Urothelium cell line (cell line): ENCODE measurements at places on chromosomes 6 and 20.

DNA sequence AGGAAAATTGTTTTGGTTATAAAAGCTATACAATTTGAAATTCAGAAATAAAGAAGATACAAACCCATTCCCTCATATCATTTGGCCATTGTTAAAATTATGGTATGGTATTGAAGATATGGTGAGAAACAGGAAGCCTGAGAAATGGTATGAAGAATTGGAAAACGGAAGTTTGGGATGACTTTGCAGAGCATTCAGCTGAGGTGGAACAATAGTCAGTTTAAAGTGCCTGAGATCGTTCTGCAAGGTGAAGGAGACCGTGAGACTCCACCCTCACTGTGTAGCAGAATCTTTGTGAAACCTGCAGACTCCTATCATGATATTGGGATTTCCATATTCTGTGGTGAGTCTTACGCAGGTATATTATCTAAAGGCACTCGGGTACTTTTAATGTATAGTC lies 97.3 kb downstream of the ADGRB3 start:
- no peak for DNase-seq

GRCh38 chr6:137210903-137211302 lies 8.3 kb downstream of the IFNGR1 start:
- DNase-seq = no peak

GRCh38 chr6:152636021-152636608 lies 1.0 kb downstream of the SYNE1 start:
- DNase-seq = no peak

GRCh38 chr20:5919626-5920544 lies 30.4 kb downstream of the TRMT6 start:
- DNase-seq = no peak

GRCh38 chr6:43239054-43239453 lies 4.2 kb upstream of the TTBK1 start:
- no peak for DNase-seq

DNA sequence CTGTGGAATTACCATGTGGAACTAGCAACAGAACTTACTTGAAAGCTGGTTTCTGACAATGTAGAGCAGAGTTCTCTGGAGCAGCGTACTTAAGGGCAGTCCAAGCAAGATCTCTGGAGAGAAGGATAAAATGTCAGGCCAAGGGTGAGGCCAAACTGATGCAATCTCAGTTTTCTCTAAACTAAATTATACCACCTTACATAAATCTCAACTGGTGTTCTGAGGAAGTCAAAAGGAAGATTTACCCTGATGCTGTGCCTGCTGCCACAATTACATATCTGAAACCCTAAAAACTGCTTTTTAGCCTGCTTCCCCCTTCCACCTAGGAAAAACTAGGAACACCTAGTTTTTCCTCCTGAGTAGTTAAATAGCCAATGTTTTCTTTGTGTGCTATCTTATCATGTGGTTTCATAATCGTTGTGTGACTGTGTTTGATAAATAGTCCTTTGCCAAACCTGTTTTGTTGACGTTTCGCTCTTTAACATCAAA lies 28.1 kb downstream of the NCOA7 start:
- DNase-seq = no peak

DNA sequence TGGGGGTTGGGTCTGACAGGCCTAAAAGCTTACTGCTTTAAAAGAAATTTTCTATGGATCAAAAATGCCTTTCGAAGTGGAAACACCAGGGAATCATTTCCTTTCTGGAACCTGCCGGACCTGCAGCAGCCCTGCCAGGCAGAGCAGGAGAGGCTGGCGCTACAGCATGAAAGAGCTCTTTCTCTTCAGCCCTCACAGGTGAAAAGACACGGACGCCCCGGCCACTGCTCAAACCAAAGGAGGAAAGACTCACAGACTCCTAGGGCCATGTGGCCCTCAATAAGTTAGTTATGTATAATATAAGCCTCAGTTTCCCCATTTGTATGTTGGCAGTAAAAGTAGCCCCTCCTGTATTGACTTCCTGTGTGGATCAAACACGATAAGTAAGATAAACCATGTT lies 8.3 kb downstream of the SCML4 start:
- no peak for DNase-seq

- no peak for DNase-seq
Observed at GRCh38 chr20:64226686-64227580, 28.6 kb upstream of the PCMTD2 start.

DNA sequence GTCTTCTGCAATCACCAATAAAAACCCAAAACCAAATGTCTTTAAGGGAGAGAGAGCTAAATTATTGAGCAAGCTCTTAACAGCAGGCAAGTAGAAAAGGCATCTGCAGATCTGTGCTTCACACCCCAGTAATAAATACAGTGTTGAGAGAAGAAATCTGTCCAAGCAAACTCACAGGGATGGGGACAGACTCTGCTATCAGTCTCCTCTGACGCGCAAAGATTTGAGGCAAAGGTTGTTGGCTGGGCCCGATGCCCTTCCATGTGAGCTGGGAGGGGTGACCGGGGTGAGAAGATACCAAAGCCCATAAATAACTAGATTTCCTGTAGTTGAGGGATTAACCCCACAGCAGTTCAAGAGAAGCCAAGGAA lies 315.2 kb upstream of the SOX4 start:
- no peak for DNase-seq

DNA sequence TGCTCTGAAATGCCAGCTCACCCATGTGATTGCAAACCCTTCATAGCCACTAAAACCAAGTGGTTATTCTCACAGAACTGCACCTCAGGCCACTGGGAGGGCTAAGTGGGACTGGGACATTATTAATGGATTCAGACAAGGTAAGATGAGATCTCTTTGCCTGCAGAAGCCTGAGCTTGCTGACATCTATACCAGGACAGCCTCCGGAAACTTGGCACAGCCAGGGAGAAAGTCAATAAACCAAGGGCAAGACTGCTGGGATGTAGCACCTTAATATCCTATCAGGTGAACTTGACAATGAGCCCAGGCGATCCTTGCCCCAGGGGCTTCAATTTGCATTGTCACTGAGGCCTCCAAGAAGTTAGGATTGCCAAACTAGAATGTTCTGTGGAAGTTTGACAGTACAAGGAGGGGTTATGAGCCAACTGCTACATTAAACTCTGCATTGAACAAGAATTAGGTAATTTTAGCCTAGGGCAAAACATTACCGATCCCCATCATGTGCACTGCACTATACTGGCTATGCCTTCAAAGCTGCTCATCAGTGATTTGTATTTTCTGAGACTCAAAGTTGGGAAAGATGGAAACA lies 60.1 kb upstream of the RALGAPA2 start:
- no peak for DNase-seq

- peak; percentile 94 for DNase-seq
Observed at GRCh38 chr20:57596998-57597939, 23.0 kb downstream of the ZBP1 start.

DNA sequence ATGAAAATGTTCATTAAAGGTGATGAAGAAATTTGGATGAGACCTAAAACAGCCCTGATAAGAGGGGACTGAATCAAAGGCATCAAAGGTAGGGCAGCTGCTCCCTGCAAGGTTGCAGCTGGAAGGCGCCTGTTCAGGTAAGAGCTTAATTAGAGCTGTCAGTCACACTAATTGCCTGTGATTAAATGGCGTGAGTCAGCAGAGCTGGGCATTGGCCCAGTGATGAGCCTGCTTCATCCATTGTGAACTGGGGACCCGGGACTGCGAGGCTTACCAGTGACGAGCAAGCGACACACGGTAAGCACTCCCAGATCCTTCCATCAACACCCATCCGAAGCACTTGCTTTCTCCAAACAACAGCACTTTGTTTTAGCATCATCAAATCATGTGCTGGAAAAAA lies 621.5 kb upstream of the CDH4 start:
- DNase-seq = no peak

GRCh38 chr6:100144991-100145390 lies 151.0 kb upstream of the MCHR2 start:
- DNase-seq = no peak

- no peak for DNase-seq
Observed at GRCh38 chr6:5510331-5511133, 249.2 kb downstream of the FARS2 start.
